ENCODE measurements at places on chromosomes 3 and 15.

- no peak for DNase-seq
Observed at GRCh38 chr3:32325927-32326326, 65.7 kb upstream of the CMTM7 start.

- DNase-seq = no peak
Observed at GRCh38 chr3:133152681-133153220, 114.6 kb downstream of the TMEM108 start.

DNA sequence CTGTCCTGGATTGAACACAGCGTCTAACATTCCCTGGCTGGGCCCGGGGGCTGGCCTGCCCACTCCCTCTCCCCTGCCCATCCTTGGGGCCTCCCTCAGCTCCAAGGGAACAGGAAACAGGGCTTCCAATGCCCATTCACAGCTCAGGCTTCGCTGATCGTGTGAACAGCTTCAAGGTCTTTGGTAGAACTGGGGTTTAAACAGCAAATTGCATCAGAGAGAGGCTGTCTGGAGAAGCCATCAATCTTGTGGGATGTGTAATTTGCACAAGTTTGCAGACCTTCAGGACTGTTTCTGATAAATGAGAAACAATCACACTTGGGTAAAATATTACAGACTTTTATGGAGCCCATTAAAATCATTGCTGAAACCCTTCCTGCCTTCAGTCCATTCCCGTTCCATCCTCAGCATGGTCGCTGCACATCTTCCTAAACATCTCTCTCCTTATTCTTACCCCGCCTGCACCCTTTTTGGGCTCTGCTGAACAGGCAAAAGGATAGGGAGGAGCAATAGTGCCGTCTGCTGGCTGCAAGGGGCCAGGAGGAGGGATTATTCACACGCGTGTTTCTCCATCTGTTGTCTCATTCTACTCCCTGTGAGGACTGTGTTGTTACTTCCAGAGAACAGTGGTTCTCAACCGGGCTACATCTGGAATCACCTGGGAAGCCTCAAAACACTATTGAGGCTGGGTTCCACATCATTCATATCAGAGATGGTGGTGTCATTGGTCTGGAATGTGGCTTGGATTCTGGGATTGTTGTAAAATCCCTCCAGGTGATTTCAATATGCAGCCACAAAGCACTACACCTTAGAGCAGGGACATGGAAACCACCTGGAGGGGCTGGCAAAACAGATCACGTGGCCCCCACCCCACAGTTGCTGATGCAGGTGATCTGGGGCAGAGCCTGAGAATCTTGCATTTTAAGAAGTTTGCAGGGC is 116.3 kb downstream of the CLSTN2 start:
- DNase-seq = no peak

- DNase-seq = no peak
Observed at GRCh38 chr3:179819379-179819778, 166.5 kb downstream of the USP13 start.

DNA sequence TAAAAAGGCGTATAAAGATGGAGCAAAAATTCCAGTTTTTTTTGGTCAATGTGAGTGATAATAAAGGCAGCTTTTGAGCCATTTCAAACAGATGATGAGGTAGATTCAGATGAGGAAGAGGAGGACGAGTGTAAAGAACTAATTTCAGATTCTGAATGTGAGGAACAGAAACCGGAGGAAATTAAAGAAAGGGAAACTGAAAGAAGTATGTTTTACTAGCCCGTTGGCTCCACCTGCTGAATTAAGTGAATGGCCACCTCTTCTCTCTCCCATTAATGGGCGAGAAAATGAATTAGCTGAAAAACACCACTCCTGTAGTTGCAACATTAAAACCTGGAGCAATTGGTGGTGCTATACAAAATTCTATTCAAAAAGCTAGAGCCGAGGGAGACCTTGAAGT is 55.4 kb downstream of the CYP19A1 start:
- no peak for DNase-seq

DNA sequence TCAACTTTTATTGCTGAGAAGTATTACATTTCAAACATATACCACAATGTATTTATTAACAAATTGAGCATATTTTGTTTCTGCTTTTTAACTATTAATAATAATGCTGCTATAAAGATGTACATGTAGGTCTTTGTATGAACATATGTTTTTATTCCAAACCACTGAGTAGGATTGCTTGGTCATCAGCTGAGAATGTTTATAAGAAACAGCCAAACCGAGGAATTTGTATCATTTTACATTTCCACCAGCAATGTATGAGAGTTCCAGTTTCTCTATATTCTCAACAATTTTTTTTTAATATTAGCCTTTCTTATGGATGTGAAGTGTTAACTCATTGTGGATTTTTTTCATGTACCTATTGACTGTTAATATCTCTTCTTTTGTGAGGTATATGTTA is 119.5 kb upstream of the MDFIC2 start:
- DNase-seq = no peak

DNA sequence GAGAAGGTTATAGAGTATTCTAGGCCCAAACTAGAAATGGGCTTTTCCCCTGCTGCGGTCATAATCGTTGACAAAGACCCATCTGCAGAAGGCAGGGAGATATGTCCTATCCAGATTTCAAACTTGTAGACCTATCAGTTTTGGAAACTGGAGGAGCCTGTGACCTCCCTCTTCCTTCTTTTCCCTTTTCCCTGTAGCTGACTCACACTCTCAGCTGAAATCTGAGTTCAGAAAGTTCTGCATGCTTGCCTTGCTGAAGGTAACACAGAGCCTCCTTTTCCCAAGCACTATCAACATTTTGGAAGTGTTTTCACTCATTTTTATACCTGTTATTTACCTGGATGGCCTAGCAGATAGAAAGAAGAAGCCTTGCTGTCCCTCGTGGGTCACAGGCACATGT is 59.1 kb upstream of the PSMD6 start:
- DNase-seq = no peak

DNA sequence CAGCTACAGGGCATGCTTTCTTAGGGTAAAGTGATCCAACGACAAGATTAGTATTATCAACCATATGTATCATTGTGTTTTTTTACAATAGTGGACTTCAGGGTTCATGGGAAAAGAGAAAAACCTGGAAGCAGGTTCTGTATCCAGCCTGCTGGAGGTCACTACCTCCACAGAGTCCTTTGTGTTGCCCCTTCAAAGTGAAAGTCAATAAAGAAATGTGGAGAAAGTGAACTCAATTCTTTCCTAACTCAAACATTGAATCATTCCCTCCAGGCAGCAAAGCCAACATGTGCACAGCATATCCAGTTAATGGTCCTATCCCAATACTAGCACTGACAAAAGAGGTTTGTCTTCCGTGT is 45.4 kb downstream of the FGF7 start:
- DNase-seq = no peak

DNA sequence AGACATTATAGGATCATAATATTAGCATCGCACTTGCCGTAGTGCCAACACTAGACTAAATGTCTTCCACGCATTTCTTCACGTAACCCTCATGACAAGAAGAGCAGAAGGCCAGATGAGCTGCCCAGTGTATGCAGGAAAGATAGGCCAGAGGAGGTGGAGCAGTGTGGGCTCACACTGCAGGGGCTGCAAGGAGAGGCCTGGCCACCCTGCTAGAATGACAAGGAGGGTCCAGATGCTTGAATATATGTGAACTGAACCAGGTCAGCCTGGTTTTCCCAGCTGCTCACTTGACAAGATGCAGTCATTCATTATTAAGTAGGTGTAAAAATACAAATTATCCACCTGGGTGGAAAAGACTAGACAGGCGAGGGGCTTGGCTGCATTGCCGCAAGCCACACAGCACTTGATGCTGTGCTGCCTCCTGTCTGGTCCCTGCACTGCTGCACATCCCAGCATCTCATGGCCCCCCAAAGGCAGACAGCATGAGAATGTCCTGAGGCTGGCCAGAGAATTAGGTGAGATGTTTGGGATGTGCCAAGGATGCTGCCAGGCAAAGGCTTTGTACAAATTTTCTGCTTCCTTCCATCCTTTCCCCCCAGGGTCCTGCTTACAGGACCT is 115.2 kb downstream of the NTRK3 start:
- DNase-seq = no peak

DNA sequence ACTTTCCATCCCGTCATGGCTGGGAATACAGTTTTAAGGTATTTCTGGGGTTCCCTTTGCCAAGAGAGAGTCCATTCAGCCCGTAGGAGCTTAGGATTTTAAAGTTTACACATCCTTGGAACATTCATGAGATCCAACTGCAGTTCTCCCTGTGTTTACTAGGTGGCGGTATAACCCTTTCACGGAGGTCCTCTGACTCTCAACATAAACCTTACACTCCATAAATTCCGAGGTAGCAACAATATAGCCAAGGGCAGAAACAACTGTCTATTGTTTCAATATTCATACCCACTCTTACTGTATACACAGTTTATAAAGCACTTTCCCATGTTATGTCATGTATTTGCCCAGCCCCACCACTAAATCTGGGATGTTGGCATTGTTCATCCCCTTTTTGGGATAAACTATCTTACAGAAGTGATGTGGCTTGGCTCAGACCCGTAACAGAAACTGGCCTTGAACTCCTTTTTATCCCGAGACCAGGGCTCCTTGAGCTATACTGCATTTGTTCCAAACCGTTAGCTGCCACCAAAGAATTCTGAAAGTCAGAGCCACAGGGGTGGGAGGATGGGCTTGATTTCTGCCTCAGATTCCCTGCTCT is 69.2 kb upstream of the COL6A5 start:
- DNase-seq = peak; percentile 21

GRCh38 chr3:161474139-161474538 is 22.5 kb upstream of the OTOL1 start:
- no peak for DNase-seq

- DNase-seq = no peak
Observed at GRCh38 chr3:175670557-175670956, 811.4 kb downstream of the NAALADL2 start.

DNA sequence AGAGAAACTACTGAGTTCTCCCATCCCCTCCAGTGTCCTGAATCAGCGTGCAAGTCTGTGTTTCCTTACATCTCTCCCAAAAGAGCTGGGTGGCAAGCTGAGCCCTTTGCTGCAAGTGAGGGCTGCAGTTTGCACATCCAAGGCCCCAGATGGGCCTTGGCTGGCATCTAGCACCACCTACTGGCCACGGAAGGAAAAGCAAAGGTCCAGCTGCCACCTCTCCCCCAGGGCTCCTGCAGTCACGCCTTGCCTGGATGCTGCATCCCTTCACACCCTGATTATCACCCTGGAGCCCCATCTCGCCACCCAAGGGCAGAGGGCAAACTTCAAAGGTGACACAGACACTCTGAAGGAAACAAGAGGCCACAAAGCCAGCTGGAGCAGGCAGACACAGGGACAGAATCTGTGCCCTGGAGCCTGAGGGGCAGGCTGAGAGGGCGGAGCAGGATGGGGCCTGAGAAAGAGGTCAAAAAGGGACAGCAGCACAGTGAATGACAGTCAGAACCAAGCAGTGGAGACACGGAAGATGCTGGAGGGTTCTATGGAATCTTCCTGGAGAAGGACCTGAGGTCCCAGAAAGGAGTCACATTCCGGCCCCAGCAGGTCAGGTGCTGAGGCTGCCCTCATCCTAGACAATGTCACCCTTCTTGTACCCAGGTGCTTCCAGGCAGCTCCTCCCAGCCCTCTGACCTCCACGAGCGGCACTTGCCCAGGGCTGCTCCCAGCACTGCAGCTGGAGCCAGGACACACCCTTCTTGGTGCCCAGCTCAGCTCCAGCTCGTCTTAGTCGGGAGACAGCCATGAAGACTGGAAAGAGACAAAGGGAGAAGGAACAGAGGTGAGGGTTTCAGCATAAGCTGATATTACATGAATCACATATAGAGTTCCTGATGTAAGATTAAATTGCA is 18.3 kb upstream of the NTRK3 start:
- DNase-seq = peak; percentile 26

- no peak for DNase-seq
Observed at GRCh38 chr3:126634803-126635202, 20.1 kb downstream of the TXNRD3 start.

DNA sequence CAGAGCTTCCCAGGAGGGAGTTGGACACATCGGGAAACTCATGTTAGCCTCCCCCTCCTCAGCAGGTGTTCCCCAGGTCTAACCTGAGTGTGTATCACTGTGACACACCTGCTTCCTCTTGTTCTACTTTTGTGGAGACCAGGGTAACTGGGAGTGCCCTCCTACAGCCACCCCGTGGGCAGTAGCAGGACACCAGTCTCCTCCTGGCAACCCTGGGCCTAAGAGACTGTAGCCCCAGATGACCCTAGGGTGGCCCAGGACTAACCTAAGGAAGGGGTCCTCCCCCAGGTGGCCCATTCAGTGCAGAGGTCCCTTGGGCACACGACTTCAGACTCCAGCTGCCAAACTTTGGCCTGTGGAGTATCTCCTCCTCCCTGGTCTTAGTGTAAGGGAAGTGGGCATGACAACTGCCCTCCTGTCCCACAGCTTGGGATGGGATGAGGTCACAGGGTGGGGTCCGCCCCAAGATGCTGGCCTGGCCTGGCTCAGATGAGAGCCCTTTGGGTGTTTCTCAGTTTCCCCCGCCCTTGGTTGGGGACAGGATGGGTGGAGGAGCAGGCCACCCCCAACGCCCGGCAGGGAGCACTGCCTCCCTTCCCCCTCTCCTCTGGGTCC is 4.8 kb downstream of the CSK start:
- DNase-seq = no peak

GRCh38 chr3:10356461-10356981 is 35.6 kb upstream of the SEC13 start:
- no peak for DNase-seq

DNA sequence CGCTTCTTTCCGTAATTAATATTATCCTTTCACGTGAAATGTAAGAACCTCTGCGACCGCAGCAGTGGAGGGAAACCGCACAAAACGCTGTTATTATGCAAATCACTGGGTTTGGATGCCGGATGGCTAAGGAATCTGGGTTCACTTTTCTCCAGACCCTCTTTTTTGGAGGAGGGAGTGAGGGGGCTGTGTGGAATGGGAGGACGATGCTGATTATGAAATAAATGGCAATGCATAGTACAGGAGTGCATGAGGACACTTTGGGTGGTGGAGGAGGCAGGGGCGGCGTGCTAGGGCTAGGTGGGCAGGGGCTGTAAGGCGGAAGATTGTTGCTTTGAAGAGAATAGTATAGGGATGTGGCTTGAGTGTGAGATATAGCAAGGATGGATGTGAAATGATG is 1.8 kb downstream of the CADM2 start:
- DNase-seq = no peak

- DNase-seq = no peak
Observed at GRCh38 chr15:97815835-97816234, 144.7 kb upstream of the ARRDC4 start.

- no peak for DNase-seq
Observed at GRCh38 chr3:174957551-174958001, 98.4 kb downstream of the NAALADL2 start.

- no peak for DNase-seq
Observed at GRCh38 chr3:10354361-10355015, 33.6 kb upstream of the SEC13 start.

GRCh38 chr3:163722405-163722804 is 1355.9 kb downstream of the SI start:
- DNase-seq = no peak

- no peak for DNase-seq
Observed at GRCh38 chr3:106030627-106030963, 161.8 kb upstream of the CBLB start.

Measured in CD4-positive, alpha-beta T cell treated with Interleukin-12 subunit alpha and Interleukin-12 subunit beta, for 1 hour (primary cell).